ENCODE measurements at places on chromosomes 5 and 9. TPM values are rescaled to one million over a fixed set of nuclear protein-coding genes. Genes with fewer than 3 reads are reported as not detected.

IFNB1 gene
- not detected for total RNA-seq

RANBP3L gene
- total RNA-seq = 1.6 TPM

SLC6A19 gene
- total RNA-seq = not detected

EQTN gene
- not detected for total RNA-seq

ECM2 gene
- total RNA-seq = 2.0 TPM

SPATA31E1 gene
- not detected for total RNA-seq

MZB1 gene
- total RNA-seq = not detected

GPR151 gene
- total RNA-seq = not detected

ITGA2 gene
- total RNA-seq = 23.4 TPM

CHSY3 gene
- 9.3 TPM for total RNA-seq

GRCh38 chr5:73540192-73540591, 25.2 kb downstream of the ANKRA2 start:
- peak; percentile 67 for DNase-seq

GRCh38 chr9:74458832-74459231, 38.3 kb upstream of the RORB start:
- no peak for DNase-seq

- DNase-seq = peak; percentile 100
Measured at GRCh38 chr9:79571309-79572031, at the start of gene TLE4. Gene TLE4, plus strand, starts transcription at chr9:79571965. Its CDS starts 826 bp downstream, at chr9:79572791.

DNA sequence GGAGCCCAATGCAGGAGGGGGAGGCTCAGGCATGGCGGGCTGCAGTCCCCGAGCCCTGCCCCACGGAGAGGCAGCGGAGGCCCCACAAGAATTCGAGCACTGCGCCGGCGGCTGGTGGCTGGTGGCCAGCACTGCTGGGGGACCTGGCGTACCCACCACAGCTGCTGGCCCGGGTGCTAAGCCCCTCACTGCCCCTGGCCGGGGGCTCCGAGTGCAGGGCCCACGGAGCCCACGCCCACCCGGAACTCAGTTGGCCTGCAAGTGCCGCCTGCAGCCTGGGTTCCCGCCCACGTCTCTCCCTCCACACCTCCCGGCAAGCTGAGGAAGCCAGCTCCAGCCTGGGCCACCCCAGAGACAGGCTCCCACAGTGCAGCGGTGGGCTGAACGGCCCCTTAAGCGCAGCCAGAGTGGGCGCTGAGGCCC, 780.3 kb downstream of the DTWD2 start:
- DNase-seq = no peak

- no peak for DNase-seq
Measured at GRCh38 chr5:98543490-98543889, 230.0 kb upstream of the RGMB start.

DNA sequence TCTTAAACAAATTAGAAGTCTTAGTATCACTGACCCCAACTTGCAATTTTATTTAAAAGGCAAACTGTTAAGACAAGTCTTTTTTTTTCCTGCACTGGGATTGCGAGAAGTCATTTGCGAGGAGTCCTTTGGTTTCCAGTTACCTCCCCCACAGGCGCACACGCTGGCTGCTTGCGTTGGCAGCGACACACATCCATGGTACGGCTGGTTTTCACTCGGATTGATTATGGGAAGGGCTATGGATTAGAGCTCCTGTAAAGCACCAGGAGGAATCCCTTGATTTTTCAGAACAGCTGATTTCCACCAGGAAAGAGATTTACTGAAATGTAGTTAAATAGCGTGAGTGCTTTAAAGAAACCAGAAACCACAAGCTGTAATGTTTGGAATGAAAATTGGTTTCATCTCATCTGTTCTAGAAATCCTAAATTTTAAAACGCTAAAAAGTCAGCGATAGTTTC, 737 bp downstream of the SLC1A3 start:
- DNase-seq = peak; percentile 47

GRCh38 chr5:121152411-121152810, 688.3 kb downstream of the PRR16 start:
- no peak for DNase-seq

GRCh38 chr5:180343110-180343830, 9.9 kb downstream of the GFPT2 start:
- peak; percentile 45 for DNase-seq

- no peak for DNase-seq
Measured at GRCh38 chr9:116689486-116690032, 2.5 kb downstream of the TRIM32 start.

GRCh38 chr5:15889001-15889400, 290.6 kb downstream of the MARCHF11 start:
- DNase-seq = no peak

DNA sequence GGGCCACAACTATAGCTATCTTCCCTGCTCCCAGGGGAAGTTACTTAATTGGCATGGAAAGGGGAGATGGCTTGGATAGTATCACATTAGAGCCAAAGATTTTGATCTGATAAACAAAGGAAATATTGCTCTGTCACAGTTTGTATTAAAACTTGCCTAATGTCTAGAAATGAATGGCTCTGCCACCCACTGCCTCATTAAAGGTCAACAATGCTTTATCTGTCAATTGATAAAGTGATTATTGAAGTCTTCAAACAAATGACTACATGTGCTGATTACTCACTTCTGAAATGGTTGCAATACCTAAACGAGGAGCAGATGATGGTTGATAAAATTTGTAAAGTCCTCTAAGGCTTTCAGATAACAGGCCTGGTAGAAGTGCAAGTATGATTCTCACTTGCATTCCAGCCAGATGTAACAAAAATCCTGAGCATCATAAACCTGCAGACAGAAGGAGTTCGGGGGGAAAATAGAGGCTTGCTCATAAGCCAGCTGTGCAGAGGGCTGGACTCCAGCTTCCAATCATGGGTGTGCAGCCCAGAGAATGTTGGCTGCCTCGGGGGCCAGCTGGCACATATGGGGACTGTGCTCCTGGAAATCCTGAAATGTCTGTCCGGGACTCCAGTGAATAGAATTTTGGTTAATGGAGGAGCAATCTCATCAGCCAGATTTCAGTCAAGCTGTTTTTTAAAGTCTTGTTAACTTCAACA, 200.5 kb upstream of the SLC27A6 start:
- DNase-seq = no peak

DNA sequence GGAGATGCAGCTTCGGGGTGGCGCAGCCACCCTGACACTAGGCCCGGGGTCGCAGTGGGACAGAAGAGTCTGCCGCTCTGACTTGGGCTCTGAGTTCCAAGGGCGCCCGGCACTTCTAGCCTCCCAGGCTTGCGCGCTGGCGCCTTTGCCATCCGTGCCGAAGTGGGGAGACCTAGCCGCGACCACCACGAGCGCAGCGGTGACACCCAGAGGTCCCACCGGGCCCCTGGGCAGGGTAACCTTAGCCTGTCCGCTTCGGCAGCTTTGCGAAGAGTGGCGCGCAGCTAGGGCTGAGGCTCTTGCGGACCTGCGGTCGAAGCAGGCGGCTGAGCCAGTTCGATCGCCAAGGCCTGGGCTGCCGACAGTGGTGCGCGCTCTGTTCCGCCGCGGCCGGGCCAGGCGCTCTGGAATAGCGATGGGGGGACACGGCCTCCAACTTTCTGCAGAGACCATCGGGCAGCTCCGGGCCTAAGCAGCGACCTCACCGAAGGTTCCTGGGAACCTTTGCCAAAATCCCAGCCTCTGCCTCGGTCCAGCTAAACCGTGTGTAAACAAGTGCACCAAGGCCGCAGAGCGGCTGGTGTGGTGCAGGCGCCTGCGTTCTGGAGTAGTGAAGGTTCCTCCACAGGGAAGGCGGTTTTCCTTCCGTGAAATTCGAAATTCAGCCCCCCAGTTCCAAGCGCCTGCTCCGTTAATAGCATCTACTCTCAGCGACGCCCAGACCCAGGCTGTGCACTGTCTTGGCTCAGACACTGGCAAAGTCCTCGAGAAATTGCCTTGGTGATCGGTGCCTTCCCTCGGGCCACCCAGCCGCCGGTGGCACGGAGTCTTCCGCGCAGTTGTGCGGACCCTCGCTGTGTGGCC, 7.4 kb downstream of the TLX3 start:
- no peak for DNase-seq

- no peak for DNase-seq
Measured at GRCh38 chr9:131020388-131020787, 11.4 kb downstream of the LAMC3 start.

DNA sequence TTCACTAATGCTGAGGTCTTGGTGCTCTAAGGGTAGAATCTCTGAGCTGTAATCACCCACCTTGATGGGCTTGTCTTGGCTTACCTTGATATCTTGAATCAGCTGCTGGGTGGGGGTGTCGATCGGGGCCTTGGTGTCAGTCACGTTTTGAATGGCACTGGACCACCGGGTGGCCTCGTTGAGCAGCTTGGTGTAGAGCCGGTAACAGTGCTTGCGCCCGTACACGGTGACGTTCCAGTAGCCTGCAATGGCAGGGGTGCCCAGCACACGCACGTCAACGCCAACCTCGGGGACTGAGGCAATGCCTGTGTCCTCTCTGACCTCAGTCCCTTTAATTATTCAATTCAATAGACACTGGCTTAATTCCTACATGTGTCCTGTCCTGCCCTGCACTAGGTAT, 63.1 kb upstream of the RETREG1 start:
- DNase-seq = no peak

- no peak for DNase-seq
Measured at GRCh38 chr9:16704116-16705110, 166.1 kb downstream of the BNC2 start.

DNA sequence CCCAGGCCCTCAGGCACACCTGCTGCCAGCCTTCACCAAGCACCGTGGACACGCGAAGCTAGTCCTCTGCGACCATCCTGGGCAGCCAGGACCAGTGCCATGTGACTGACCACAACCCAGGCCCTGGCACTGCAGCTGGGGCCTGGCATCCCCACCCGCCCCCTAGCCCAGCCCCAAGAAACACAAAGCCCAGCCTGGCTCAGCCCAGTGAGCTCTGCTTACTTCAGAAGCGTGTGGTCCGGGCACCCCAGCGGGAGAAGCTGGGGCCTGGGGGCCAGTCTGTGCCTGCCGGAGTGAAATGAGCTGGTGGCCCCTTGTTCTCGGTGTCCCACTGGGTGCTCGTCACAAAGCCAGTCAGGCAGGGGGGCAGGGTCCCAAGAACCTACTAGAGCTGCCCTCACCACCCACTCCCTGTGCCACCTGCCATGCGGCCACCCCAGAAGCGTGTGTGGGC, 87.9 kb downstream of the KCNT1 start:
- DNase-seq = no peak

DNA sequence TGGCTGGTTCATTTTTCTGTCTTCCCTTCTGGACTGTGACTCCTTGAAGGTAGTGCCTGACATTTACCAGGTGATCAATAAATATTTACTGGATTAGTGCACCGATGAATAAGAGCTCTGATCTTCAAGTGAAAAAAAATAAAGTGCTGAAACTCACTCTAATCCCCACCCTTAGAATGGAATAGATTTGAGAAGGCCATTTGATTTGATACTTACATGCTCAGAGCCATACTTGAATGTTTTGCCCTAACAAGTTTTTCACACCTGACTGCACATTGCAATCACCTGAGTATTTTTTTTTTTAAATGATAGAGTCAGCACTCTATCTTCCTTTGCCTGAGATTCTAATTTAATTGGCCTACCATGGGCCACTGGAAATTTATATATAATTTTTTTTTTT, 105.7 kb downstream of the LRRC70 start:
- DNase-seq = no peak

DNA sequence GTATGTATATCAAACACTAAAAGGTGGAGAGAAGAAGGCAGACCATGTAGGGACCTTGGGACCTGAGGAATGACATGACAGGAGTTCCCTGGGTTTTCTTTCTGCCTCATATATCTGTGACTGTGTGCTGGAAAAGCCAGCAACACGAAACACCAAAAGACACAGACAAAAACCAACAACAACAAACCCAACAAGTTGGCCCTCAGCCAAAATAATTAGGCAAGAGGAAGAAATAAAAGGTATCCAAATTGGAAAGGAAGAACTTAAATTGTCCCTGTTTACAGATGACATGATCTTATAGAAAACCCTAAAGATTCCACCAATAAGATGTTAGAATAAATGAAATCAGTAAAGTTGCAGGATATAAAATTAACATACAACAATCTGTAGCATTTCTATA, 21.7 kb downstream of the ABO start:
- no peak for DNase-seq

- DNase-seq = peak; percentile 43
Measured at GRCh38 chr9:91954841-91955471, 4.9 kb upstream of the ROR2 start.

DNA sequence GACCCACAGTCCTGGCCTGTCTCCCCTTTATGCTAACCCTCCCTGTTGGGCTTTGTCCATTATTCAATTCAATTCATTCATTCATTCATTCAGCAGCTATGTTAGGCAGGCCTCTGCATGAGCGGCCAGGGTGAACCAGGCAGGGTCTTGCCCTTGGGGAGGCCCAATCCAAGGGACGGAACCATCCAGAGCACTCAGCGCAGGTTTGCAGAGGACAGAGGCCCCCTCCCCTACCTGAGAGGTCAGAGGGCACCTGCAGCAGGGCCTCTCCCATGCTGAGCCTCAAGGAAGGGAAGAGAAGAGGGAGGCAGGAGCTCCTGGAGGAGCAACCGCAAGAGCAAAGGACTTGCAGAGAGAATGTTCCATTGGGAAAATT, 61.4 kb downstream of the C9orf50 start:
- peak; percentile 1 for DNase-seq

DNA sequence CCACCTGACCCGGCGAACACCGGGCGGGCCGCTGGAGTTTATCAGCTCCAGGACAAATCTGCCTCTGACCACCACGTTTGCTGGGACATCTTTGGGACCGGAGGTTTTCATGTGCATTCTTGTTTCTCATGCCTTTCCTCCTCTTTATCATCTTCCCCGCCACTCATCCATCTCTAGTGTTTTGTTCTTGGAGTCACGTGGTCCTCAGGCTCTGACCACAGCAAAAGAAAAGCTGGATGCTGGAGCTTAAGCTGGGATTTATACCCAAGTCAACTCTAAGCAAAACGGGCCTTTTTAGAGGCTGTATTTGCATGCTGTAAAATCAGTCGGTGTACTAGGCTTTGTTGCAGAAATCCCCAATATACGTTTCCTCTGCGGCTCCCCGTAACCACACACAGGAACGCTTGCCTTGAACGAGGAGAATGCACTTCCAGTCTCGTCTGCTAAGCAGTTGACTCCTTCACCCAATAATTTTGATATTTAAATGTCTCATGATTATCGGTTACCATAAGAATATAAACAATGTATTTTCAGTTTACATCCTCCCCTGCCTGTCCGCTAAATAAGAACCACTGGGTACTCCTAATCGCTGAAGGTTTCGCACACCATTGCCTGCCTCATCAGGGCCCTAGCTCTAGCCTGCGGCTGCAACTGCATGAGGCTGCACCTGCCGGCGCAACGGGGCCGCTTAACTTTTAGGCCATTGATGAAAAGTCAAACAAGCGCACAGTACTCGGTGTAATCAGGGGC, 560 bp upstream of the NDUFS6 start:
- DNase-seq = no peak

GRCh38 chr5:153361735-153362409, 128.6 kb upstream of the GRIA1 start:
- no peak for DNase-seq

DNA sequence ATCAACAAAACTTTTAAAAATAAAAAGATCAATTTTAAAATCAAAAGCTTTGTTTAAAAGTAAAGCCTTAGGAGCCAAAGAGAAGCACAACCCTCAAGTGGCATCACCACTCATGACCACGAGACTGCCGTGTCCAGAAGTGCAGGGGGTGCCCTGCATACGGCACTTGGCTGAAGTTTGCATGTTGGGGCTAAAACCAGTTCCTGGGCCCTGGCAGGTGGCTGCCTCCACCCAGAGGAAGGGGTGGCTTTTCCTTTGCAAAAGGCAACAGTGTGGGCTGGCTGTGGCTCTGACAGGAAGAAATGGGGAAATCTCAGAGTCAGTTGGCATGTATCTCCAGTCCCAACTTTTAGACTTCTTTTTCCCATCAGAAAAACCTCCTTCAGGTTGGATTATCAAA, 15.3 kb downstream of the TRMO start:
- no peak for DNase-seq

- DNase-seq = peak; percentile 15
Measured at GRCh38 chr5:84374568-84374967, 10.1 kb downstream of the EDIL3 start.

Data from H4 (cell line).